Activated CD8-positive, alpha-beta memory T cell treated with anti-CD3 and anti-CD28 coated beads for 1 hour (primary cell): ENCODE measurements at places on chromosomes 7 and 10.

DNA sequence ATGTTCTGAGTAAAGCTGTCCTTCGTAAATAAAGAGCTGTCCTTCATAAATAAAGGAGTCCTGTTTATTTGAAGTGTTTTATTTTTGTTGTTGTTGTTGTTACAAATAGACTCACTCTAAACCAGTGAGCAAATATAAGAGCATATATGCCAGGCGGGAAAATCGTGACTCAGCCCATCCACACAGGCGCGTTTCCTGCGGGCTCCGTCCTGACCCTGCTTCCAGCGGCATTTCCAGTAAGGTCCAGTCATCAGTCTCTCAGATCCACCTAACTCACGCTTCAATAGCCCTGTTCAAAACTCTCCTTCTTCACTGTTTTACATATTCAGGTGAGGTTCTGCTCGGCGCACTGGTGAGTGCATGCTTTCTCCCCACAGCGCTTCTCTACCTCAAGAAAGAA lies 277.2 kb upstream of the ADARB2 start:
- no peak for DNase-seq

GRCh38 chr10:82462910-82463551 lies 588.0 kb downstream of the NRG3 start:
- DNase-seq: no peak

GRCh38 chr7:50371551-50372021 lies 67.1 kb downstream of the IKZF1 start:
- no peak for DNase-seq

DNA sequence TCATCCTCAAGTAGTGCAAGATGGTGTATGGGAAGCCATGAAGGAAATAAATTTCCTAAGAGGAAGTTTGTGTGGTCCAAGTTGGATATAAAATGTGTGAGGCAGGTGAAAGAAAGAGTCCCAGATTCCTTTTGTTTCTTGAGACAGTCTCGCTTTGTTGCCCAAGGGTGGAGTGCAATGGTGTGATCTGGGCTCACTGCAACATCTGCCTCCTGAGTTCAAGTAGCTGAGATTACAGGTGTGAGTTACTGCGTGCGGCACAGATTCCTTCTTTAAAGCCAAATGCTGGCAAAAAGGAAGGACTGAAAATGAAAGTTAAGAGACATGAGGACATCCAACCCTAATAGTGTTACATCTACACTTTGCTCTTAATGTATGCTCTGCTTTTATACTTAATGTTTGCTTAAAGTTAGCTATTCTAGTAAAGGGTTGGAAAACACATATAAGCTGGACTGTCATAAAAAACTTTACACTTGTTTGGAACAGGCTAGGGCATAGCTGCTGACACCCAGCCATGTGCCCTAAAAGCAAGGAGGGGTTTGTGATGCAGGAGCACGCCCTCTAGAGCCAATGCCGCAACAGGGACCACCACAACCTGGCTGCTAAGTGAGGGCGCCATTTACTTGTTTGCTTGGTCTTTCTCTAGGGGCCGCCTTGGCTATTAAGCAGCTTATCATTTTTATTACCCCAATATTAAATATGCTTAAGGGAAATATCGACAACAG lies 34.5 kb downstream of the CLEC2L start:
- no peak for DNase-seq

DNA sequence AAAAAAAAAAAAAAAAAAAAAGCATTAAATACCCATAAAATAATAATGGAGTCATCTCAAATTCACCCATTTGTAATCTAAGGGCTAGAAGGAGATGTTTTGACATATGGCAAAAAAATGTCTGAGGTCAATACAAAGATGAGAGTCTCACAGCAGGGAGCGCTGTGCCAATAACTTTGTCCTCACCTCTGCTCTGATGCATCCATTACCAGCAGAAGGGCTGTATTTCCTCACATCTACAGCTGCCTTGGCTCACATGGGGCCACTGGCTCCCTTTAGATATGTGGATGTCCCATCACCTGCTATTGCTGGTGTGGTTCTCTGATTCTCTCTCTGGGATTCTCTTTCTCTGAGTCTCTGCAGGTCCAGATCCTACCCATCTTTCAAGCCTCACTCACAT lies 90.3 kb upstream of the FAM133B start:
- no peak for DNase-seq

DNA sequence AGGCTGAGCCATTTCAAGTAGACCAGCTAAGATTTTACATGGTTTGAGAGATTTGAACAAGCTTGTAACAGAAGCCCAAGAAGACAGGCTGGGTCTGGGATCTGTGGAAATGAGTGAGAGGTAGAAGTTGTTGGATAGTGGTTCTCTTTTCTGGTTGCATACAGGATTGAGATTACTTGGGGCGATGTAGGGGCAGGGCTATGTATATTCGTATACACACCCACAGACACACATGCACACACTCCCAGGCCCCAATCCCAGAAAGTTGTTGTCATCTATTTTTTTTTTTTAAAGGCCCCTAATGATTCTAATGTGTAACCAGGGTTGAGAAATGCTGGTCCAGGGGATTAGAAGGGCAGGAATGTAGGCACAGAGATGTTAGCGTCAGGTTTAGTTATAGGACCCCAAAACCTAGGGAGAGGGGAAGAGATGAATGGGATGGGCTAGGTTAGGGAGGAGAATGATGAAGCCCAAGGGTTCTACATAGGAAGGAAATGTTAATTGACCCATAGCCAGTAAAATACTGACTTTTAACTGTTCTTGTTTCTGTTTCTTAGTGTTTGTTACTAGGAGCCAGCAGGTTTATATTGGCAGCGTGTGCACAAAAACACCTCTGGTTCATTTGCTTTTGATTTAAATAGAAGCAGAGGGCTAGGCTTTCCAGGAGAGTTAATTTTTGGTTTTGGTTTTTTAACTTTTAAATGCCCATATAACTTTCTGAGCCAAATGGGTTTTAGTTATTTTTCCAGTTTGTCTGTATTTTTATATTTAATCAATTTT lies 7.8 kb downstream of the TAX1BP1 start:
- no peak for DNase-seq

- no peak for DNase-seq
Measured at GRCh38 chr7:84829719-84830118, 357.1 kb downstream of the SEMA3D start.

DNA sequence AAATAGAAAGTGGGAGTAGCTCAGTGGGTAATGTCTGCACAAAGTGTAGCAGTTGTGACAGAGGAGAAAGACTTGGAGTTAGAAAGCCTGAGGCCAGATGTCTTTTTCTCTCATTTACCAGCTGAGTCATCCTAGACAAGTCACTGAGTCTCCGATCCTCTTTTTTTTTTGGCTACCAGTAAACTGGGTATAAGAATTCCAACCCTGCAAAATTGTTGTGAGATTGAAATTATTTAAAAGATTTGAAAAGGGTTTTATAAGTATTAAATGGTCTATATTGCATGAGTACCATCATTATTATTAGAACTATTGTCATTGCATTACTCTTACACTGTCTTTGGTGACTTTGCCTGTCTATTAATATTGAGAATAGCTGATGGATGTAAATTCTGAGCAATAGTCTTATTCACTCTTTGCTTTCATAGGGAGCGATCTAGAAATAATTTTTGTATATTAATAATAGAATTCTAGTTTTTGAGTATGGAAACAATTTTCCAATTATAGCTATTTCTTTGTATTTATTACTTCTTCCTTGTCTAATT lies 74.0 kb downstream of the ARID5B start:
- no peak for DNase-seq

DNA sequence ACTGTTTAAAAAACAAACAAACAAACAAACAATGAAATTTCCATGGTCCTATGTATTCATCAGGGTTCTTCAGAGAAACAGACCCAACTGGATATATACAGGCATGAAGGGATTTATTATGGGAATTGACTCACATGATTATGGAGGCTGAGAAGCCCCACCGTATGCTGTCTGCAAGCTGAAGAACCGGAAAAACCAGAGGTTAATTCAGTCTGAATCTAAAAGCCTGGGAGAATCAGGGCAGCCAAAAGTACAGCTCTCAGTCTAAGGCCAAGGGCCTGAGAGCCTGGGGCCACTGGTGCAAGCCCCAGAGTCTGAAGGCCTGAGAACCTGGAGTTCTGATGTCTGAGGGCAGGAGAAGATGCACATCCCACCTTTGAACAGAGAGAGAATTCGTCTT lies 163.5 kb downstream of the MDFIC start:
- DNase-seq: no peak

DNA sequence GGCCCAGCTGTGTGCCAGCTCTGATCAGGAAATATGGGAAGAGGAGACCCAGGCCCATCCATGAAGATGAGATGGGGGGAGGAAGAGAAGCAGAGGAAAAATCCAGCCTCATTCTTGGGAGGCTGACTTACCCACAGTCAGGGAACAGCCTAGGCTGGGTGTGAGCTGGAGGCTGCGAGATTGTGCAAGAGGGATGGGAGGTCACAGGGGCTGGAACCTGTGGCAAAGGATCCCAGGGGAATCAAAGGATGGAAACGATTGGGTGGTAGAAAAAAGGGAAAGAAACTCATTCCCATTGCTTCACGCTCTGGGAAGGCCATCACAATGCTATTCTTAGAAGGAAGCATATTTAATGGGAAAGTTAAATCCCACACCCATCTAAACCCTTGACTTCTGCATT lies 26.7 kb upstream of the CRHR2 start:
- no peak for DNase-seq

- no peak for DNase-seq
Measured at GRCh38 chr7:38368191-38368605, 94.8 kb upstream of the TARP start.

- DNase-seq: no peak
Measured at GRCh38 chr10:60629332-60629731, 148.9 kb upstream of the CDK1 start.

DNA sequence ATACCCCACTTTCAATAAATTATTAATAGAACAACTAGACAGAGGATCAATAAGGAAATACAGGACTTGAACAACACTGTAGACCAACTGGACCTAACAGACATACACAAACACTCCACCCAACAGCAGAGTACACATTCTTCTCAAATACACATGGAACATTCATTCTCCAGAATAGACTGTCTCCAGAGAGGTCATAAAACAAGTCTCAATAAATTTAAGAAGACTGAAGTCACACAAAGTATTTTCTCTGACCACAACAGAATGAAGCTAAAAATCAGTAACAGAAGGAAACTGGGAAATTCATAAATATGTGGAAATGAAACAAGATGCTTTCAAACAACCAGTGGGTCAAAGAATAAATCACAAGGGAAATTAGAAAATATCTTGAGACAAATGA lies 119.8 kb downstream of the SMURF1 start:
- no peak for DNase-seq

DNA sequence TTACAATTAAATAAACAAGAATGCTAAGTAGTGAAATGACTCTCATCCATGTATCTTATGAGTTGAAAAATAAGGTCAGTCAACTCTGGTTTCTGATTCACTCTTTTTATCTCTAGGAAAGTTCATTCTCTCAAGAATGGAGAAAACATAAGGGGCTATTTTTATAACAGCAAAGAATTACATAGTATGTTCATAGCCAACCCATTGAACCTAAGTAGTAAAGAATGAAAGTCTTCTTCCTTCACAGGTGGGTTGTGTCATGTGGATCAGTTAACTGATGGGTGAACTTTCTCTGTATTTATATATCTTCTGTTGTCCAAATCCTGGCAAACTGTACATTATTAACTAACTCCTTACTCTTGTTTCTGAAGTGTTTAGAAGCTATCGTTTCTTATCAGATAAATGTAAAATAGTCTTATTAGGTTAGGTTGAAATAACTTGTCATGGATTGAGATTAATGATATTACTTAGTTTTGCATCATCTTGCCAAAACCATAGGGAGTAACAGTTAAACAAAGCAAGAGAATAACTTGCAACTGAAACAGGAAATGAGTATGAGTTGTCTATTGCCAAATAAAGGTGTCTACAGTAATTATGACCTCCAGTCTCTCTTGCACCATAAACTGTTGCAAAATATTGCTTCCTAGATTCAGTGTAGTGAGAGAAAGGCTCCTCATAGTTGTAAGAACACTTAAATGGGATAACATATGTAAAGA lies 86.8 kb downstream of the ANKRD7 start:
- DNase-seq: no peak

DNA sequence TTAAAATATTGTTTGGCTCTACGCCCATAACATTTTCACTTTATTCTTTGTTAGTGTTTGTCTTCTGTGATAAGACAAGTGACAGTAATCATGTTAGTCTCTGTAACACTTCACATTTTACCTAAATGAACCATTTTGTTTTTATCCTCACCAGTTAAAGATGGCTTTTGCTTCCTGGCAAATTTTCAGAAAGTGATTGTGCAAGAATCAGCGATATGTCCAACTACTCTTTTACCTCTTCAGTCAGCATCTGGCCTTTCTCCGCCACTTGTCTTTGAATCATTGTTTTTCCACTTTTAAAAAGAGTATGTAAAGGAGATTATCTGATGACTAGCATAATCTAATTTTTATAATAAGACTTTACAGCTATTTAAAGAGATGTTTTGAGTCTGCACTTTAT lies 3.5 kb downstream of the DGKB start:
- no peak for DNase-seq

GRCh38 chr7:117872561-117873309 lies 506 bp downstream of the CTTNBP2 start:
- no peak for DNase-seq

DNA sequence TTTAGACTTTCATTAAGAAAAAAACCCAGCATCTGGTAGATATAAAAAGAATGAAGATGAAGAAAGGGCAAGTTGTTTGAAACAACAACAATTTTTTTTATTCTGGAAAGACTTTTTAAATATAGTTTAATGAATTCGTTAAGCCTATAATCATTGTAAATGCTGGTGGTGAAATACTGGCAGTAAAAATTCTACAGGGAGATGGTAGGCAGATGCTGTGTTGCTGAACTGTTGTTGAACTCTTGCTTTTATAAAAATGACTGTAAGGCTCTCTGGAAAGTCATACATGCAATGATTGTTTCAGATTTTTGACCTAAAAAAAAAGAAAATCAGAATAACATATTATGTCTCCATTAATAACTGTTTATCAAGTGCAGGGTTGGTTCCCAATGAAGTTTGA lies 39.0 kb downstream of the SCIN start:
- DNase-seq: no peak

DNA sequence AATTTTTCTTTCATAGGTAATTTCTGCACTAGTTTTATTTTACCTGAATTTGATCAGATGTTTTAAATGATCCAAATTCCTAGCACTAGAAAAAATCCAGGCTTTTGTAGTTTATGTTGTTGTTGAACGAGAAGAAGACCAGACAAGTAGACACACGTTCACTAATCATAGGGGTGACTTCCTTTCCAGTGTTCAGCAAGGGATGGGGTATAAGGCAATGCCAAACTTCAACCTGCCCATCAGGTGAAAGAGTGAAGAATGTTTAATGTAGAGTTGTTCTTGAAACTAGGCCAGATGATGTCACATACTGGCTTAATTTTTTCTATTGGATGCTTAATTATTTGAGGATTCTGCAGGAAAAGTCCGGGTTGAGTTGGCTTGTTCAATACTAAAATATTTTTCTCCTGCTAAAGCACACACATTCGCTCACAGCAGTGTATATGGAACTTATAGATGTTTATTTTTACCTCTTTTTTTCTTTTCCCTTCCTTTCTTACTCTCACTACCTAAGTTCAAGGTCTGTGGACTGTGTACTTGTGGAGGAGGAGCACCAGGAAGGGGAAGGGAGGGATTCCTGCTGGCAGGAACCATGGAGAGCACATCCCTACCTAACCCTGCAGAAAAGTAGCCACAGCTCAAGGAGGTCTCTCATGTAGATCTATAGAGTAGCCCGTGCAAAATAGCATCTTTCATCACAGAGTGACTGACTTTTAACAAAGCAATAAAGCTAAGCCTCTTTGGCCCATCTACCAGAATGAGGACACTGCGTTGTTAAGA lies 23.1 kb upstream of the AKR1E2 start:
- DNase-seq: no peak
